MCF 10A (cell line): ENCODE measurements at places on chromosomes 7 and 10. TPM values are rescaled to one million over a fixed set of nuclear protein-coding genes. Genes with fewer than 3 reads are reported as not detected.

- no peak overlapping the region for H3K4me3 ChIP-seq
- H3K27me3 ChIP-seq, result no peaks in the 10 kb centered on the region
- peaks cover 69% of the 10 kb centered on the region for H3K36me3 ChIP-seq
These were observed 48.4 kb downstream of the TES start for GRCh38 chr7:116258734-116259133.

- peak within 1 kb of the TSS; percentile 17 for H3K4me3 ChIP-seq
- DNase-seq, result no peak
- H3K36me3 ChIP-seq, result no peaks in the 10 kb centered on the region
These were observed at the start of gene SEMA3E for GRCh38 chr7:83648464-83649241. Gene SEMA3E, minus strand, starts transcription at chr7:83649139.

DNA sequence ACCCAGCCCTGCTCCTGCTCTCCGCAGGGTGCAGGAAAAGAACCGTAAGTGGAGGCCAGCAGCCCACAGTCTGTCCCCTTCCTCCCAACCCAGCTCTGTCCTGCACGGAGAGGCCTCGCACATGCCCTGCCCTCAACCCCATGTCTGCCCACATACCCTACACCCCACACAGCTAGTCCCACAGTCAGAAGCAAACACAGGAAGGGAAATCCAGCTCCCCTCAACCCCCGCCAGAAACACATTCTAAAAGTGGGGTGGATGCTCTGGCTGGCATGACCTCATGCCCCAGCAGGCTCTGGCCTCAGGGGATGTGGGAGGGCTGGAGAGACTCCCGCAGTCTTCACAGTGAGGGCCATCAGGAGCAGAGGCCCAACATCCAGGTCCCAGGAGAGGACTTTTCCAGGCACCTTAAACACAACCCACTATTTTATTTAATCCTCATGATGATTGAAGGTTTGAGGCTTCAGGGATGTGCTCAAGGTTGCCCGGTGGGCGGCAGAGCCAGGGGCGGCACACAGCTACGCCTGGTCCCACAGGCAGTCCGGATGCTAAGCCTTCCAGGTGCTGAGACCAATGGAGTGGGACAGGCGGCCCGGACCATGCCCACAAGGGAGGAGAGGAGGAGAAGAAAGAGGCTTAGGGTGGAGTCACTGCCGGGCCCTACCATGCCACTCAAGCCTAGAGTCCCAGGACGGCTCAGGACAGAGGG, 29.9 kb downstream of the CALML5 start:
- peaks cover 19% of the 10 kb centered on the region for H3K4me1 ChIP-seq
- peaks cover 6% of the 10 kb centered on the region for H3K36me3 ChIP-seq
- no peaks in the 10 kb centered on the region for H3K27me3 ChIP-seq
- DNase-seq, result no peak
- no peak overlapping the region for H3K4me3 ChIP-seq

- no peaks in the 10 kb centered on the region for H3K4me1 ChIP-seq
- no peak overlapping the region for H3K27ac ChIP-seq
- no peaks in the 10 kb centered on the region for H3K36me3 ChIP-seq
- H3K4me3 ChIP-seq, result no peak overlapping the region
- H3K27me3 ChIP-seq, result no peaks in the 10 kb centered on the region
These were observed 61.7 kb downstream of the SH2D4B start for GRCh38 chr10:80599424-80599847.

DNA sequence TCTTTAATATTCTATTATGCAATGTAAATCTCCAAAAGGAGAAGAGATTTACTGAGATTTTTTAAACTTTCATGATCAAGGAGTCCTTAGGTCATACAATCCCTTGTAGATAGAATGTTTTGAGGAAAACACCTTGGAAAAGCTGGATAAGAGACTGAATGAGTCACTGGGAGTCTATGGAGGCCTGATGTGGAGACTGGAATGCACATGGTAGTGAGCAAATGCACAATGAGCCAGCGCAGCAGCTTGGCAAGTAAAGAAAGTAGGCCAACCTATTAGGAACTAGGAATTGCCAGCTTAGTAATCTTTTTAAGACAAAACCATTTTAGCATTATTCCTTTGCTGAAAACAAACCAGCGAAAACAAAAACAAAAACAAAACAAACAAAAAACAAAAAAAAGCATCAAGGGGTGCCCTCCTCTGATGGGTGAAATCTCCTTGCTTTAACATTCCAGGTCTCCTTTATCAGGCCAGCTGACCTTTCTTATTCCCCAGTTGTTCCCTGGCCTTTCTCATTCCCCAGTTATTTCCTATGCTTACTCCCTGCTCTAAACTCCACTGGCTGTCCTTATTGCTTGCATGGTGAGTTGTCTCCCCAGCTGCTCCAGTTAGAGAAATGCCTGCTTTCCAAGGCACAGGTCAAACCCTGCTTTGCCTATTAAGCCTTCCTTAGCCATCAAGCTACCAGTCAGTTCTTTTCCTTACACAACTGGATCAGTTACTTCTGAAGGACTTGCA, 135.8 kb downstream of the PLCE1 start:
- DNase-seq, result no peak
- H3K36me3 ChIP-seq, result no peaks in the 10 kb centered on the region
- H3K27me3 ChIP-seq, result no peaks in the 10 kb centered on the region

- H3K27ac ChIP-seq, result no peak overlapping the region
- no peaks in the 10 kb centered on the region for H3K27me3 ChIP-seq
- H3K4me1 ChIP-seq, result no peaks in the 10 kb centered on the region
These were observed 162.6 kb upstream of the GDF10 start for GRCh38 chr10:47137311-47137851.

DNA sequence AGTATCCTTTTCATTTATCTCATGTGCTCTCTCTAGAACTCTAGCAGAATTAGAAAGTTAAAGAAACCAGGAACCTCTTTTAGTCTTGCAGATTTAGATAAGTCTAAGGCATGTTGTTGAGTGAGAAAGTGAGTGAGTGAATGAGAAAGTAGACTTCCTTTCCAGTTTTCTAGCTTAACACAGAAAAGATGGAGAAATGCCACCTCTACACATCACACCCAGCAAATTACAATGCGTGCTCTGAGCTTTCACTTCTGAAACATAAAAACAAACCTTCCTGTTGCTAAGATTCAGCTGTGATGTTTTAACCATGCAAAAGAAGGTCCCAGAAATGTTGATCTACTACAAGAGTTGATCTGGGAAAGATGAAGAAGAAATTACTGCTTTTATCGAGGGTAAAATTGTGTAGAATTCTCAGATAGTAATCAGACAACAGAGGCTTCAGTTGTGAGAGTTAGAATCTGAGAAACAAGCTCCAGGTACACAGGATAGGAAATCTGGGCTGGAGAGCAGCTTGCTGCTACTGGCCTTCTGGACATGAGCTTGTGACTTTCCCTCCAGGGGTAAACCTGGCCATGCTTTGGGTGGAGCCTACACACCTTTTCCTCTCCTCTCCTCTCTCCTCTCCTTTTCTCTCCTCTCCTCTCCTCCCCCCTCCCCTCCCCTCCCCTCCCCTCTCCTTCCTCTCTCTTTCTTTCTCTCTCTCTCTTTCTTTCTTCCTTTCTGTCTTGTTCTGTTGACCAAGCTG, 4.6 kb downstream of the CYP3A5 start:
- H3K4me3 ChIP-seq, result no peak overlapping the region
- peaks cover 20% of the 10 kb centered on the region for H3K4me1 ChIP-seq
- no peaks in the 10 kb centered on the region for H3K27me3 ChIP-seq
- H3K27ac ChIP-seq, result peak overlapping the region; percentile 11
- no peak for DNase-seq

DNA sequence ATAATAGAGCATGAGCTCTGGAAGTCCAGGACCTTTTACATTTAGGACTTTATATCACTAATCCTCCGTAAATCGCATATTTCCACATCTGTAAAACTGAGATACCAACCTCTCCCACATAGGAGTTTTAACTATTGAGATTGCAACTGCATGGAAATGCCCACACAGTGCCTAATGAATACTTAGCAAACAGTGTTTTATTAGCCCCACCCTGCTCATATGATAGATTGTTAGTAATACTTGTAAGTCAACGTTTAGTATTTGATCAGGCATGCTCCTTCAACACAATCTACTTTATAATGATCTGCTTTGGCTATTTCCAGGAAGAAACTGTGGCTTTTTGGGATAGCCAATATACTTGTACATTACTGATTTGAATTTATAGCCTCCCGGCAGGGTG, 8.5 kb downstream of the PDZD8 start:
- H3K27me3 ChIP-seq, result no peaks in the 10 kb centered on the region
- H3K36me3 ChIP-seq, result peaks cover 6% of the 10 kb centered on the region
- H3K4me3 ChIP-seq, result no peak overlapping the region
- peaks cover 45% of the 10 kb centered on the region for H3K4me1 ChIP-seq
- H3K27ac ChIP-seq, result peak overlapping the region; percentile 16

DNA sequence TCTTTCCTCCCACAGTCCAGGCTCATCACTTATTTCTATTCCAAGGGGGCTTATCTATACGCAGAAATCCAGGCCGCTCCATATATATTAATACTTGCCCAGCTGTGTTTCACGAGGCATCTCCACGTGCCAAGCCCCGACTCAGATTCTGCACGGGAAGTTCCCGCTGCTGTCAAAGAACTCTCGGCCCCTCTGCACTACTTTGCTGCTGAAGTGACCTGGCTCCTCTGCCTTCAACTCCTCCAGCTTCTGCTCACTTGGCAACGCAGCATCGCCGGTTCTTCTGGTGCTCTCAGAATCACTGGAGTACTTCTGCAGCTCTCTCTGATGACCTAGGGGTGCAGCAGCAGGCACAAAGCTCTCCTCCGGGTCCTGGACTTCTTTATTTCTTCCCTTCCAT, 9.7 kb upstream of the CHST12 start:
- no peak for DNase-seq
- H3K27ac ChIP-seq, result no peak overlapping the region
- peaks cover 6% of the 10 kb centered on the region for H3K4me1 ChIP-seq
- peaks cover 4% of the 10 kb centered on the region for H3K36me3 ChIP-seq

DNA sequence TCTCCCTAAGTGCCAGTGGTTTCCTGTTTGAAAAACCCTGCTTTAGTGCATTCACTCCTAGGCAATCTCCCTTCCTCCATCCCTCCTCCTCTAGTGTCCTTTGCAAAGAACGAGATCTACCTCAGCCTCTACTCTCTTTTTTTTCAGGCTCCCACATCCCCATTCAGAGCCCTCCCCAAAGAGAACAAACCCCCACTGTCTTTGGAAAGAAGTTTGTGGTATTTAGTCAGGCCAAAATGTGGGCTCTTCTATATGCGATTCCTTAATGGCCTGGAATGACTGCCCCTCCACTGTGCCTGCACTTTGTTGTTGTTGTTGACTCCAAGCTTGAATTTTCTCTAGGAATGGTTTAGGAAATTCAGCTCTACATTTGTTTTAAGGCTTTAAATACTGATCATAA, 36.3 kb downstream of the PALS2 start:
- H3K27ac ChIP-seq, result no peak overlapping the region
- no peak overlapping the region for H3K4me3 ChIP-seq
- no peak for DNase-seq
- peaks cover 7% of the 10 kb centered on the region for H3K4me1 ChIP-seq
- H3K36me3 ChIP-seq, result no peaks in the 10 kb centered on the region

DNA sequence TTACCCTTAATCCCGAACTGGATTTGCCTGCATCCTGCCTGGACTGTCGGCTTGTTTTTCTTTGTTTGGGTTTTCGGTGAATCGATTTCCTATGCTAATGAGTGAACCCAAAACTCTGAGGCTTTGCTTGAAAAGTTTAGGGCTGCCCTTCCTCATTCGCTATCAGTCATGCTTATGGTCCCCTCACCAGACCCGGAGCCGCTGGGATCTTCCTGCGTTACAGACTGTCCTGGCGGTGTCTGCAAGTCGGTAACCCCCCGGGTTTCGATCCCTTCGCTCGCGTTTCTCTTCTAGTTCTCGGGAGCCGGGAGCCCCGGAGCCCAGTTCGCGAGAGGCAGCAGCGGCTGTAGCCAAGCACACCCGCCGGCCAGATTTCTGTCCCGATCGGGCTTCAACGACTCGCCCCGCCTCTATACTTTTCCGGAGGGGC, 2.2 kb downstream of the EMX2 start:
- no peak for DNase-seq
- H3K4me1 ChIP-seq, result no peaks in the 10 kb centered on the region
- H3K4me3 ChIP-seq, result peak overlapping the region; percentile 67
- no peak overlapping the region for H3K27ac ChIP-seq
- peaks cover 42% of the 10 kb centered on the region for H3K27me3 ChIP-seq

GRCh38 chr7:157005456-157006204, 4.8 kb downstream of the MNX1 start:
- H3K36me3 ChIP-seq, result no peaks in the 10 kb centered on the region
- no peak overlapping the region for H3K4me3 ChIP-seq

LRGUK gene
- 0.19 and 0.29 TPM in 2 replicates for total RNA-seq

ASZ1 gene
- not detected in 2 replicates for total RNA-seq

CAV2 gene
- 155 and 171 TPM in 2 replicates for total RNA-seq

HOXA11 gene
- 0.29 and 0.84 TPM in 2 replicates for total RNA-seq

TMEM236 gene
- total RNA-seq, result 0.09 and 0.37 TPM in 2 replicates
